NCI-H69 (cell line): ENCODE measurements at places on chromosomes 16 and 17.

GRCh38 chr17:57879437-57880085, 29.7 kb upstream of the MRPS23 start:
- DNase-seq, result peak; percentile 78

- DNase-seq, result no peak
These were observed 70.3 kb upstream of the CA10 start for GRCh38 chr17:52228823-52229222.

GRCh38 chr17:42251115-42251514, 25.1 kb downstream of the STAT5B start:
- DNase-seq, result no peak

- peak; percentile 11 for DNase-seq
These were observed 3.2 kb downstream of the TRIM25 start for GRCh38 chr17:56910509-56911235.

DNA sequence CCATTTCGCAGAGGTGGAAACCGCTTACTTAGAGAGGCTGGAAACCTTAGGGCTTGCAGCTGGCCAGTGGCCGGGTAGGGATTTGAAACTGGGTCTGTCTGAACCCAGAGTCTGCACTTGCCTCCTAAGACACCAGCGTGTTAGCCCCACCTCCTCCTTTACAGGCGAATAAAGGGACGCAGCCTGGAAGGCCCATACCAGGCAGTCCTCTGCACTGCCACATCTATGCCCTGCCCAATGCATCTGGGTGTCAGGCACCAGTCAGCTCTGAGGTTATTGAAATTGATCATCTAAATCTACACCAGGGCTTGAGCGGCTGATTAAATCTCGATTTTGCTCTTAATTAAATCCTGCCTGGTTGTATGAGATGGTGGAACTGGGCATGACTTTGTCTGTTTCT, 19.9 kb upstream of the NAGS start:
- no peak for DNase-seq

DNA sequence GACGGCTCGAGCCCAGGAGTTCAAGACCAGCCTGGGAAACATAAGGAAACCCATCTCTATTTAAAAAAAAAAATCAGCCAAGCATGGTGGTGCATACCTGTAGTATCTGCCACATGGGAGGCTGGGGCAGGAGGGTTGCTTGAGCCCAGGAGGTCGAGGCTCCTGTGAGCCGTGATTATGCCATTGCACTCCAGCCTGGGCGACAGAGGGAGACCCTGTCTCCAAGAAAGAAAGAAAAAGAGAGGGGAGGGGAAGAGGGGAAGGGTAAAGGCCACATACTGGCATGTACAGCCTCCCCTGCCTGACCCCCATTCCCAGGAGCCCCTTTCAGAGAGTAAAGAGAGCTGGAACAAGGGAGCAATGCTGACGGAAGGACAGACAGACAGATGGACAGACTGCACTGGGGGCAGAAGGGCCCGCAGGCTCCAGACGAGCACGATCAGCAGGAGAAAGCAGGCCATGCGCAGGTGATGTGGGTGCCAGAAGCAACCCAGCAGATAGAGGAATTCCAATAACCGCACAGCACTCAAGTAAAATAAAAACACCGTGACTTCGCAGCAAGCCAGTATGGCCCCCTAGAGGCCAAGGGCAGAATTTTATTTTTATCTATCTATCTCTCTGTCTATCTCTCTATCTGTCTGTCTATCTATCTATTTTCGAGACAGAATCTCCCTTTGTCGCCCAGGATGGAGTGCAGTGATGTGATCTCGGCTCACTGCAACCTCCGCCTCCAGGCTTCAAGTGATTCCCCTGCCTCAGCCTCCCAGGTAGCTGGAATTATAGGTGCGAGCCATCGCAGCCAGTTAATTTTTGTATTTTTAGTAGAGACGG, 27.1 kb upstream of the SNN start:
- peak; percentile 80 for DNase-seq

- no peak for DNase-seq
These were observed 191.7 kb upstream of the RBFOX1 start for GRCh38 chr16:7140899-7141298.
